ENCODE measurements at places on chromosomes 6 and 20.

DNA sequence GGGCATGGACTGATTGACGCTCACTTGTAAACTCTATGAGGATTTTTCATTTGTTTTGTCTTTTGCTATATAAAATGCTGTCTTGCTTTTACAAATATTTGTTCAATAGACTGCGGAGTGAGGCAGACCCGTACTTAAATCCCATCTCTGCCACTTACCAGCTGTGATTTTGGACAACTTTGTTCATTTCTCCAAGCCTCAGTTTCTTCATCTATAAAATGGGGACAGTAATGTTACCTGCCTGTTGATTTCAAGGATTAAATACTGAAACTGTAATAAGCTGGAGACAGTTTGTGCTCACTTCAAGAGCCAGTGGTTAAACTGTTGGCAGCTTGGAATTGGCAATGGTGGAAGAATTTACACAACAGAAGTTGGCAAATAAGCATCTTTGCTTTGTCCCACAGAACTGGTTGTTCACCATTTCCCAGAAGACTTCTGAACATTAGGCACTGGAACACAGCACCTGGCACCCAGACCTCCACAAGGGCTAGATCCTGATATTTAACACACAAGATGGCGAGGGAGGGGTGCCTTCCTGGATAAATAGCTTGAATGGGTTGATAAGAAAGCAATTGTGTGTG is 479.2 kb downstream of the QKI start:
- no peaks in the 10 kb centered on the region for H3K4me1 ChIP-seq
- no peak overlapping the region for H3K27ac ChIP-seq
- no peaks in the 10 kb centered on the region for H3K27me3 ChIP-seq
- no peak for DNase-seq
- no peaks in the 10 kb centered on the region for H3K36me3 ChIP-seq

DNA sequence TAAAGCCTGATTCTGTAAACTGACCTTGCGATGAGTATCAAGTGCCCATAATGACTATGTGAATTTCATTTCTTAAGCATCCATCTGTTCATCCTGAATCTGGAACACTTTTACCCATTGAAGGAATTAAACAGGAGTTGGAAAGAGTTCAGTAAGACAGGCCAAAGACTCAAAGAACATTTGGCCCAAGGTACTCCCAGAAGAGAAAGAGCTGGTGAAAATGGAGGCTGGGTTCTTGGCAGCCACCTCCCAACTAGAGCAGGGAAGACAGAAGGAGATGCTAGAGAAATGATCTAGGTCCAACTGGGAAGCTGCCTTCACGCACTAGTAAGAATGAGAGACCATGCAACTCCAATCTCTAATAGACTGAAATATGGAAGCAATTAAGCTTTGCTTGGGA is 290.8 kb upstream of the RNF24 start:
- no peak overlapping the region for H3K4me3 ChIP-seq
- no peak for DNase-seq
- H3K27me3 ChIP-seq: no peaks in the 10 kb centered on the region
- H3K27ac ChIP-seq: no peak overlapping the region

- no peak for DNase-seq
- no peak overlapping the region for H3K4me3 ChIP-seq
- no peaks in the 10 kb centered on the region for H3K36me3 ChIP-seq
- H3K4me1 ChIP-seq: no peaks in the 10 kb centered on the region
- H3K27me3 ChIP-seq: no peaks in the 10 kb centered on the region
Observed at GRCh38 chr20:60238992-60239660, 280.9 kb downstream of the CDH26 start.

GRCh38 chr6:158816803-158817727 is 2.1 kb downstream of the EZR start:
- no peaks in the 10 kb centered on the region for H3K27me3 ChIP-seq
- H3K4me1 ChIP-seq: peaks cover 41% of the 10 kb centered on the region
- DNase-seq: peak; percentile 85
- H3K36me3 ChIP-seq: peaks cover 7% of the 10 kb centered on the region

DNA sequence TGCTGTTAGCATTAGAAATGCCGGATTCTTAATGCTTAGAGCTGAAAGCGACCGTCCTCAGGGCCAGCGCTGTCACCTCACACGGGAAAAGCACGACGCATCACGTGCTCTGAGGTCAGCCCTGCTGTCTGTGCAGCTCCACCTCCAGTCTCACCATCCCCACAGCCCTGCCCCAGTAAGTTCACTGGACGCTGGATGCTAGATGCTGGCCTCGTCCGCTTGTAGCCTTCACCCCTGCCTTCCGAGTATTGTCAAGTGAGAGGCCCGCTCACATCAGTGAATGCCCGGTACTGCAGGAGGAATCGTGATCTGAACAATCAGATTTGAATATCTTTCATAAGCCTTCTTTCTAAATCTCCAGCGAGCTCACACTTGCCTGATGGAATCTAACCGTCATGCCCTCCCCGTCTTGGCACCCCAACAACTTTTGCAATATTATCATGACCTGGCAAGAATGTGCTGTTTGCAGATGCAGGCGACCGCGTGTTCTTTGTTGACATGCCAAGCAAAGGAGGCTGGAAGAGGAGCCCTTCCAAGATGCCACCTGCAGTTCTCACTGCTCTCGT is 64.9 kb downstream of the DLL1 start:
- no peaks in the 10 kb centered on the region for H3K27me3 ChIP-seq
- peaks cover 12% of the 10 kb centered on the region for H3K4me1 ChIP-seq
- no peak overlapping the region for H3K4me3 ChIP-seq
- H3K36me3 ChIP-seq: no peaks in the 10 kb centered on the region
- DNase-seq: peak; percentile 57
- H3K27ac ChIP-seq: no peak overlapping the region

DNA sequence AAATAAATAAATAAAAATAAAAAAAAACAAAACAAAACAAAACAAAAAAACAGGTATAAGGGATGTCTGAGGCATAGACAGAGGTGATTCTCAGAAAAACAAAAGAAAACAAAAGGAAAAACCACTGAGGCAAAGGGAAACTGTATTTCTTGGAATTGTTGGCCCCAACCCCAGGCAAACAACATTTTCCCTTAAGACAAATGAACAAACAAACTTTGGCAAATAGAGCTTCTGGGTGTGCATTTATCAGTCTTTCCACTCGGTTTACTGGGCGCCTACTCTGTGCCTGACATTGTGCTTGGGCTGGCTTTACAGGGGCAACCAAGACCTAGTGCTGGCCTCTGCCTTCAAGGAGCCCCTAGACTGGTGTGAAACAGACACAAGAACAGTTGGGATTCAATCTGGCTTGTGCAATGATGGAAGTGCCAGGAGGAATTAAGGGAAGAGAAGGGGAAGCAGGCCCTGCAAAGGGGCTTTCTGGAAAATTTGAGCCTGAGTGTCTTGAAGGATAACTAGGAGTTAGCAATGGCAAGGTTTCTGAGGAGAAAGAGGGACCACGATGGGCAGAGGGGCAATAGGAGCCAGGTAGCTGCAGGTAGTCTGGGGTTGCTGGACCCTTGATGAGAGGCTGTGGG is 33.8 kb upstream of the IER3 start:
- H3K4me1 ChIP-seq: peaks cover 53% of the 10 kb centered on the region
- DNase-seq: no peak
- H3K27ac ChIP-seq: peak overlapping the region; percentile 65

- H3K36me3 ChIP-seq: no peaks in the 10 kb centered on the region
- no peaks in the 10 kb centered on the region for H3K4me1 ChIP-seq
- H3K27me3 ChIP-seq: no peaks in the 10 kb centered on the region
- DNase-seq: peak; percentile 43
- H3K27ac ChIP-seq: no peak overlapping the region
Observed at GRCh38 chr20:32965581-32966373, 38.5 kb downstream of the SUN5 start.

DNA sequence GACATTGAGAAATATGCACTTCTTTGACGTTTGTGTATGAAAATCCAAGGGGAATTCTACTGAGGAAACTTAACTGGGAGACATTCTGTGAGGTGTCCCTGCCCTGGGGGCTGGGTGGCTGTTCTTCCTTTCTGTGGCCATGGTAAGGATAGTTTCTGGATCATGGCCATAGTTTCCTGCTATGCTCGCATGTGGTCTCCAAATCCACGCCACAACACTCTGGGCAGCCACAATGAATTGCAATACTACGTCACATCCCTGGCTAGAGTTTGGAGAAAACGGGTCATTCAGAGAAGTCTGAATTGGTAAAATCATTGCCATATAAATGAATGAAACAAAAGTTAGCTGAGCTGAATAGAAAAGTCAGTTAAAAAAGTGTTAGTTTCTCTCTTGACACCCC is 230.6 kb downstream of the UTRN start:
- no peak overlapping the region for H3K27ac ChIP-seq
- no peak overlapping the region for H3K4me3 ChIP-seq
- H3K36me3 ChIP-seq: peaks cover 78% of the 10 kb centered on the region
- DNase-seq: no peak
- no peaks in the 10 kb centered on the region for H3K27me3 ChIP-seq

GRCh38 chr20:58064411-58065010 is 163.9 kb downstream of the ANKRD60 start:
- no peak overlapping the region for H3K27ac ChIP-seq
- H3K4me3 ChIP-seq: no peak overlapping the region
- H3K4me1 ChIP-seq: no peaks in the 10 kb centered on the region

DNA sequence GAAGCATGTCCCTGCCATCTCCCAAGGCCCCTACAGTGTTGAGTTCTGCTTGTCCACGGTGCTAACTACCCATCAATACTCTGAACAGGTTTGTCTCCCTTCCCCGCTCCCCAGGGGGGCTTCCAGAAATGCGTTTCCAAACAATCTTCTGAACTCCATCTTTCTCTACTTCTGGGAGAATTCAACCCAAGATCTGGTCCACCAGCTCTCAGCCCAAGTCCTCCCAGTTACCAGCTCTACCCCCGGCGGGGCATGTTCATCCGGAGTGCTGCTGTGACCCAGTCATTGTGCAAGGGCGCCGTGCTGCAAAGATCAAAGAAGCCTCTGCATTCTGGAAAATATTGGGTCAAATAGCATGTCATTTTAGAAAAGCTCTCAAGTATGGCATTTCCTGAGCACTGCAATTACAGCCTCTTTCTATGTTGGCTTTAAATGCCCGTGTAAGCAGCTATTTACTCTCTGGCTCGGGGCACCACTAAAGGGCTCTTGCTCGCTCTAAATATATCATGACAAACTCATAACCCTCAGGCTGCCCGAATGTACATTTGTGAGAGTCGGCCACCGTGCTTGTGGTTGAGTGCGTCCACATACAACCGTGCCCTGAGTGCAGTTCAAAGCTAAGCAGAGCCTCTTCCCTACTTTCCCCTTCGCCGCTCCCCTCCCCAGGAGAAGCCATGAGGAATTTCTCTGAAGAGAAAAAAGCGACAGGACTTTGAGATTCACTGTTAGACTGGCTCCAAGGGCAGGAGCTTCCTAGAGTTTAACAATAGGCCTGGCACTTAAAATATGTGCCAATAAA is 71.6 kb downstream of the BANF2 start:
- no peaks in the 10 kb centered on the region for H3K27me3 ChIP-seq
- DNase-seq: peak; percentile 82
- peak overlapping the region; percentile 20 for H3K27ac ChIP-seq
- no peak overlapping the region for H3K4me3 ChIP-seq

- H3K27me3 ChIP-seq: no peaks in the 10 kb centered on the region
- DNase-seq: no peak
- no peaks in the 10 kb centered on the region for H3K36me3 ChIP-seq
- H3K4me3 ChIP-seq: no peak overlapping the region
Observed at GRCh38 chr20:33875534-33876026, 64.4 kb downstream of the CHMP4B start.

DNA sequence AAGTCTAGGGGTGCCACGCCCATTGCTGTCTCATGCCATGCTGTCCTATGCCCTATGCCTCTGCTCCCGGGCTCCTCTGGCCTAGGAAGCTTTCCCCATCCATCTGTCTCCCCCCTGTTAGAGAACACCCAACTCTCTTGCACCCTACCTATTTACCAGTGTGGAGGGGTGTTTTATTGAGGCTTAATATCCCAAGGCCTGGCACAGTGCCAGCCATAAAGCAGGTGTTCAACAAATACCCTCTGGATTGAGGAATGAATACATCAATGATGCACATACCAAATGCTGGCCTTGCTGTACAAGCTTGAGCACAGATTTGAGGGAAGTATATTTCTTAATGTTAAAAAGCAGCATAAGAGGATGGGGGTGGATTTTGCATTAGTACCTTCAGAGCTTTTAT is 38.3 kb downstream of the METTL24 start:
- H3K27ac ChIP-seq: no peak overlapping the region
- no peak for DNase-seq
- no peaks in the 10 kb centered on the region for H3K36me3 ChIP-seq
- peaks cover 14% of the 10 kb centered on the region for H3K4me1 ChIP-seq
- no peaks in the 10 kb centered on the region for H3K27me3 ChIP-seq
- no peak overlapping the region for H3K4me3 ChIP-seq

DNA sequence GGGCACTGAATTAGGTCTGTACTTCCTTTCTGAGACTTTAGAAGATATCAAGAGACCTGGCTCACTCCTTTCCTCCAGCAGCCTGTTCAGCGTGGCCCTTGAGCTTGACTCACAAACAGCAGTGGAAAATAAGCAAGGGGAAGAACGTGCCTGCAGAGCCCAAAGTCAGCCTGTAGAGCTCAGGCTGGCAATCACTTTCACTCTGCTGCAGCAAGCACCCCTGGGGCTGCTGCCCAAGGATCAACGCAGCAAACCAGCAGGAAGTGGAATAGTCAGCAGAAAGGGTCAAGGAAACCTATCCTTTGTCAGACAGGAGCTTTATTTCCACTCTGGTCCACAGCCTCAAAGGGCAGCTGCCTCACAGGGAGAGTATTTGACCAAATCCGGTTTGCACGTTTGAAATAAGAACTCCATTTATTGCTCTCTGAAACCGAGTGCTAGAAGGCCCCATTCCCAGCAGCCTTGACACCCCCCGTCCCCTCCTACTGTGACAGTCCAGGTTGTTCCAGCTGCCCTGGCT is 77.4 kb downstream of the PRDM1 start:
- peak overlapping the region; percentile 81 for H3K27ac ChIP-seq
- H3K27me3 ChIP-seq: no peaks in the 10 kb centered on the region
- DNase-seq: no peak
- H3K36me3 ChIP-seq: no peaks in the 10 kb centered on the region

DNA sequence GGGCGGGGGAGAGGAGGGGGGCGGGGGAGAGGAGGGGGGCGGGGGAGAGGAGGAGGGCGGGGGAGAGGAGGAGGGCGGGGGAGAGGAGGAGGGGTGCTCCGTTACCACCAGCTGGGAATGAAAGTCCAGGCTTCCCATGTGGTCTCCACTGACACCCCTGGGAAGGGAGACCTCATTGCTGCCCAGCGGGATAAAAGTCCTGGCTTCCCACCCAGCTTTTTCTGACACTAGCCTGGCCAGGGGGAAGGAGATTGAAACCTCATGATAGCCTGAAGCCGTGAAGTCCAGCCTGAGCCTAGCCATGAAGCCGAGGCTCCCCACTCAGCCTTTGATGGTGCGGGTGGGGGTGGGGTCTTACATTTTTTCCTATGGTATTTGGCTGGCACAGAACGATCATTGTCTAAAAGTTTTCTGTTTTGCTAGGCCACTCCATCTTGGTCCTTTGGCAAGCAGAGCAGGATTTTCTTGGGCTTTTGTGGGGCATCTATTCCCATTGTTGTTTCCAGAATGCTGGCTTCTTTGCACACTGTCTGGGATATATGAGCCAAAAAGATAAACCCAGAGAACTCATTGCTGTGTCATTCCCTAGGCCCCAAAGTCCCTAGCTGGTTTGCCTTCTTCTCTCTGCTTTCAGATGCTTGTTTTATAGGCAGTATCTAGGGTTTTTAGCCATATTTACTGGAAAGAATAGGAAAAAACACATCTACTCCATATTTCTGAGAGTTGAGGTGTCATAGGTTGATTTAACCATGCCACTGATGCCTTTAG is 67.9 kb upstream of the RNF24 start:
- DNase-seq: no peak
- H3K27me3 ChIP-seq: no peaks in the 10 kb centered on the region
- no peak overlapping the region for H3K27ac ChIP-seq
- H3K4me3 ChIP-seq: no peak overlapping the region
- peaks cover 29% of the 10 kb centered on the region for H3K4me1 ChIP-seq

All from upper lobe of right lung (tissue), 1 donor.